Glutamatergic neuron (in vitro differentiated cells): ENCODE measurements at places on chromosomes 1 and 21.

DNA sequence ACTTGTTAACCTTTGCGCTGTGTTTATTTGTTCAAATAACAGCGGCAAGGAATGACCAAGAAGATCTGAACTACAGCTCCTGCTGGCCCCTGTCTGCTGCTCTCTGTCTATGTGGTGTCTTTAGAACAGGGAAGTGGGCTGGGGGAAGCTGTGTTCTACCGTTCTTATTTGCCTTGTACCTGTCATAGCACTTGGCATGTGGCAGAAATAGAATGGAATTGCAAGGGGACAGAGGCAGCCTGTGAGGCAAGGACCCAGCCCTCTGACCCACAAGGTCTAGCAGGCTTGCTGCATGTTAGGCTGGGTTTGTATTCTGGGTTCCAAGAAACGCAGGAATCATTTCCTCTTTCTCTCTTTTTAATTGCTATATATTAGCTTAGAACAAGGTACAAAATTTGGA is 20.7 kb downstream of the HMGCS2 start:
- no peaks in the 10 kb centered on the region for H3K36me3 ChIP-seq
- no peak for DNase-seq
- peaks cover 4% of the 10 kb centered on the region for H3K27me3 ChIP-seq

- H3K27me3 ChIP-seq: peaks cover 6% of the 10 kb centered on the region
- peaks cover 28% of the 10 kb centered on the region for H3K4me1 ChIP-seq
- H3K36me3 ChIP-seq: peaks cover 7% of the 10 kb centered on the region
- peak overlapping the region; percentile 90 for H3K4me3 ChIP-seq
- no peak for DNase-seq
These were observed 3.1 kb downstream of the IGSF3 start for GRCh38 chr1:116664366-116664977.

DNA sequence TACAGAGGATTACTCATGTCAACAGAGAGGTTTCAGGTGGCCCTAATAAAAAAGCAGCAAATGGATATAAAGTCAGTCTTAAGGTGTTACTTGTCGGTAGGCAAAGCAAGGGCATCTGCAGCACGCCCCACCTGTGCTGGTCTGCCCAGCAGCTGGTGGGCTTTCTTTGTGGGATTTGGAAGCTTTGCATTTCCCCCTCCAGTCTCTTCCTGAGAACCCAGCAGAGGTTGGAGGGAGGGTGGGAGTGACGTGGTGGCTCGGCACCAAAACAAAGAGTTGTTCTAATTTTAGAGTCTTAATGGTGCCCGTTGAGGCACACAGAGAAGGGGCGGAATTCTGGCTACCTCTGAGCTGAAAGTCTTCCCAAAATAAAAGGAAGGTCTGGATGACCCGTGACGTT is 4.8 kb upstream of the PCBP3 start:
- H3K4me3 ChIP-seq: no peak overlapping the region
- H3K27ac ChIP-seq: no peak overlapping the region
- H3K4me1 ChIP-seq: peaks cover 14% of the 10 kb centered on the region
- DNase-seq: no peak

- H3K4me3 ChIP-seq: peak within 1 kb of the TSS; percentile 99
- peaks cover 20% of the 10 kb centered on the region for H3K27me3 ChIP-seq
- H3K36me3 ChIP-seq: no peaks in the 10 kb centered on the region
- peak; percentile 55 for DNase-seq
These were observed at the start of gene LRRC7 for GRCh38 chr1:69567652-69568420. TSS of gene LRRC7 (plus strand) at chr1:69567922. CDS start at chr1:69568640, 718 bp downstream.

DNA sequence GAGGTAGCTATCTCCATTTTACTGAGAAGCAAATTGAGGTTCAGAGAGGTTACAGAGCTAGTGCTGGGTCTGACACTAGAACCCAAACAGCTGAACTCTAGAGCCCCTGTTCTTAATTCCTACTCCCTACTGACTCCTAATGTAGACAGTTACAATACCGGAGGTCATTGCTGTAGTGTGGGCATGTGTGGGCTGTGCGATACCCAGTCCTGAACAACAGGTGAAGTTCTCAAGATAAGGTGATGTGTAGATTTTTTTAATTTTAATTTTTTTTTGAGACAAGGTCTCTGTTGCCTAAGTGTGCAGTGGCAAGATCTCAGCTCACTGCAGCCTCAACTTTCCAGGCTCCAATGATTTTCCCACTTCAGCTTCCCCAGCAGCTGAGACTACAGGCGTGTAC is 1.6 kb upstream of the RHOC start:
- no peak overlapping the region for H3K27ac ChIP-seq
- H3K4me1 ChIP-seq: peaks cover 13% of the 10 kb centered on the region
- no peak for DNase-seq
- H3K4me3 ChIP-seq: no peak overlapping the region

DNA sequence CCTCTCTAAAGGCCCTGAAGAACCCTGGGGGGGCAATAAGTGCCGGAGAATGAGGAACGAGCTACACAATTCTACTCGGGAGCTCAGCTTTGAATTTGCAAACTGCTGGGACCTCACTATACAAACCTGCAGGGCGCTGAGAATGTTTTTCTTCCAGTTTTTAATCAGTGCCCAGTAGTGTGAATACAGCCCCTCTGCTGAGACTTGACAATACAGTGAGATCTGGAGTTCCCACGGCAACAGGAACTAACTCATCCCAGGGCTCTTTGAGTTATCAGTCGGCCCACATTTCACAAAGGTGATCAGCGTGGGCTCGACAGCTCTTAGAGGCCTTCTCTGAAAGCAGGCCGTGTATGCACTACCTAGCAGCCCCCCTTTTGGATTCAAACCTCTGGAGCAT is 41.7 kb downstream of the TMEM53 start:
- no peaks in the 10 kb centered on the region for H3K36me3 ChIP-seq
- H3K4me3 ChIP-seq: peak overlapping the region; percentile 89
- H3K27me3 ChIP-seq: peaks cover 21% of the 10 kb centered on the region
- peaks cover 62% of the 10 kb centered on the region for H3K4me1 ChIP-seq
